ENCODE measurements at places on chromosomes 12 and 14. TPM values are rescaled to one million over a fixed set of nuclear protein-coding genes. Genes with fewer than 3 reads are reported as not detected.

The C1QL4 gene
- not detected for total RNA-seq

The ASIC1 gene
- total RNA-seq = 17.9 TPM

The KRT82 gene
- not detected for total RNA-seq

The IRAK4 gene
- 31.0 TPM for total RNA-seq

The KRT77 gene
- not detected for total RNA-seq

The FGD4 gene
- 0.11 TPM for total RNA-seq

The KRT73 gene
- not detected for total RNA-seq

The CCDC177 gene
- total RNA-seq = not detected

DNA sequence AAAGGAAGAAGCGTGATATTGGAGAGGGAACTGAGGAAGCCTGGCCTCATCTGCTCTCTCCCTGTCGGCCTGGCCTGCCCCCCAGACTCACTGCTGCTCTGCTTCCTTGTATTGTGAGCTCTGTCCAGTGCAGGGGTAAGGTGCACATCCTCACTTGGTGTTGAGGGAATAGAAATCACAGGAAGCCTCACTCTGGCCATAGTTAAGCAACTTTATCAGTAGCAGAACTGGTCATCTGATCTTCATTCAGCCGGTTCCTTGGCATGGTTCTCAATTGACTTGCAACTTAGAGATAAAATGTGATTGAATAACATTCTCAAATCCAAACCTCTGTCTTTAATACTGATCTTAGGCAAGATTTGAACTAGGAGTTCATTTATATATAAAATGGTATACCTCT lies 11.5 kb upstream of the CCDC175 start:
- DNase-seq = no peak

GRCh38 chr12:14710632-14711320 lies 14.4 kb upstream of the GUCY2C start:
- no peak for DNase-seq

GRCh38 chr12:95790033-95790916 lies at the start of gene NTN4:
NTN4 (minus strand) TSS chr12:95790764; CDS start chr12:95790309, 455 bp downstream.
- DNase-seq = no peak

DNA sequence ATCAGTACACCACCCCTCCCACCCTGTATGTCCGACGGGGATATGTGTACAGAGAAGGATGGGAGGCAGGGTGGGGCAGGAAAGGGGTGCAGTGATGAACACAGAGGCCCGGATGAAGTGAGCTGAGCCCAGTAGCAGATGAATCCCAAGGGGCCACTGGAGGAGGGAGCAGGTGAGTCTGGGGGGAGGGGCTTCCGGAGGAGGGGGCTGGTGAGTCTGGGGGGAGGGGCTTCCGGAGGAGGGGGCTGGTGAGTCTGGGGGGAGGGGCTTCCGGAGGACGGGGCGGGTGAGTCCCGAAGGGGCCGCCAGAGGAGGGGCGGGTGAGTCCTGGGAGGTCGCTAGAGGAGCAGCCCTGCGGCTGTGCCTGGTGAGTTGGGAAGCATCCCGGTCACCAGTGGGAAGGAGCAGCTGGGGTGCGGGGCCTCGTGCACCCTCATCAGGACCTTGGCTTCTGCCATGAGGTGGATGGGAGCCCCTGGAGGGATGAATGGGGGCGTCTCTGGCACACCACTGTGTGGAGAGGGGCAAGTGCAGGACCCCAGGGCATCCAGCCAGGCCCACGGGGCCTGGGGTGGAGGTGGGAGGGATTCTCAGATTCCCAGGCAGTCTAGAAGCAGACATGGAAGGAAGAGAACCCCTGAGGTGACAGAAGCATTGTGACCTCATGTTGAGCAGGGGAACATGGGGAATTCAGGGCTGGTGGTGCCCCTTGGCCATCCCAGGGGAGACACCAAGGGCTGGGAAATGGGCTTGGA lies 14.0 kb downstream of the BEGAIN start:
- DNase-seq = no peak

GRCh38 chr12:111025301-111025700 lies 104.9 kb upstream of the MYL2 start:
- no peak for DNase-seq

DNA sequence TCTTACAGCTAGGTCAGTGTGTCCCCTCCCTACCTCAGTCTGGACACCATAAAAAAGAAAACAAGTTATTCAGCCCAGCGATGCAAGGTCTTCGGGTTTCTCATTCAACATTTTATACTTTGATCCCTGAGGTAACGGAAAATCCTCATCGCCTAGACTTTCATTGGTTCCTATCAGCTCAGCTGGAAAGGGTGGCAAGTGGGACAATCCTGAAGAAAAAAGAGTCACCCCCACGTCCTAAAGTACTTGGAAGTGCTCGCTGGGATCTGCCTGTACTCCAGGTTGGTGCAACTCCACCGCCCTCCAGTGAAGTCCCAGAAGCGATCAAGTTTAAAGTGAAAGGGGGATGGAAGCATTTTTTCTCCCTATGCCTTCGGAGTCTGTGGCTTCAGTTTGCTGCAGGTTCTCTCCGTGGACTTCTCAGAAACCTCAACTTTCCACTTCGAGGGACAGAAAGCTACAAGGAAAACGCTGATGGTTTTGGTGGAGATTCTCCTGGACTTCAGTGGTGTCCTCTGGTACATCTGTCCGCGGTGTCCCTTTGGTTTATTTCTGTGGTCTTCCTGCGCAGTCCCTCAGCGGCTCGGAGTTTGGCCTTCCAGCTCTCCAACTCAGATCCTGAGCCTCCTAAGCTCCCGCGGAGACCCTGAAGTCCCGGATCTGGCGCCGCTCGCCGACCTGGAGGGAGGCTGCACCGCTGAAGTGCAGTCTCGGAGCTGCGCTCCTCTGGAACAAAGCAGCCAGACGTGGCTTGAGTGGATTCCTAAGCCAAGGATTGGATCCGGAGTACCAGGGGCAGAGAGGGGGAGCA lies 1.8 kb upstream of the LRFN5 start:
- DNase-seq = no peak

GRCh38 chr12:96846293-96846692 lies 60.8 kb upstream of the NEDD1 start:
- DNase-seq = no peak

Data from Karpas-422 (cell line).